8988T (cell line): ENCODE measurements at places on chromosomes 5 and 9.

- DNase-seq: no peak
These were observed 102.4 kb downstream of the ELAVL2 start for GRCh38 chr9:23723672-23724071.

GRCh38 chr5:66933066-66933465 lies 263.5 kb downstream of the CD180 start:
- DNase-seq: no peak

- DNase-seq: no peak
These were observed 20.1 kb downstream of the NFIB start for GRCh38 chr9:14293801-14294200.

GRCh38 chr5:169013208-169013728 lies 287.7 kb downstream of the SLIT3 start:
- no peak for DNase-seq

- peak; percentile 27 for DNase-seq
These were observed 40.2 kb upstream of the EXOC3 start for GRCh38 chr5:402615-403359.

GRCh38 chr9:92706218-92706940 lies 36.4 kb upstream of the IPPK start:
- DNase-seq: peak; percentile 36

GRCh38 chr5:1687301-1687970 lies 112.2 kb downstream of the MRPL36 start:
- DNase-seq: no peak

- no peak for DNase-seq
These were observed 55.2 kb upstream of the IL12B start for GRCh38 chr5:159385536-159385935.

GRCh38 chr5:172945151-172945550 lies 14.1 kb upstream of the RPL26L1 start:
- DNase-seq: no peak
